ENCODE measurements at places on chromosomes 11 and 22.

DNA sequence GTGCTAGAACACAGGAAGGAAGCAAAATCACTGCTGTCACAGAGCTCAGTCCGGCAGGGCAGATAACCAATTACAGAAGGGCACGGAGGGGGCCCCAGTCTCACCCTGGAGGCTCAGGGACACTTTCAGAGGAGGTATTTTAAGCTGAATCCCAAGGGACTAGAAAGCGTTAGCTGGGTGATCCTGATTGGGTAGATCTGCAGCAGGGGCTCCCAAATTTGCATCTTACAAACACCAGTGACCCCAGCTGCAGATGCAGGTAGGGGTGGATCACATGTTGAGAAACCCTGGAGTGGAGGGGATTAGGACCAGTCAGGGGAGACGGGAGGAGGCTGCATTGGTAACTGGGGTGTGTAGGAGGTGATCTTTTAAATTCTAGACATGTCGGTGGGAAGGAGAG lies 91.4 kb downstream of the CSNK2A3 start:
- no peak for DNase-seq

- DNase-seq, result no peak
Measured at GRCh38 chr22:26779929-26780328, 122.5 kb downstream of the MIAT start.

DNA sequence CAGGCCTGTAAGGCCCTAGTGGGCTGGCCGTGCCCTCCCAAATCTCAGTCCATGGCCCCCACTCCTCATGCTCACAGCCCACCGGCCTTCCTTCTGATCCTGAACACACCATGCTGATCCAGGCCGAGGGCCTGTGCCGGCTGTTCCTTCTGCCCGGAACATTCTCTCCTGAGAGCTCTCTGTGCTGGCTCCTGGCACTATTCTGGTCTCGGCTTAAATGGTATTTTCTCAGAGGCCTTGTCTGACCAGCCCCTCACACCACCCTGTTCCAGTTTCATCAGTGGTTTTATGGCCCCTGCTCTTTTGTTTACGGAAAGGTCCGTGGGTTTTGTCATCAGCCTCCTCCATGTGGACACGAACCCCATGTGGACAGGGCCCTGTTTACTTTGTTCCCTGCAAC lies 22.0 kb downstream of the SPTBN2 start:
- no peak for DNase-seq

GRCh38 chr22:37640591-37641560 lies 1.4 kb downstream of the SH3BP1 start:
- no peak for DNase-seq

- peak; percentile 88 for DNase-seq
Measured at GRCh38 chr11:46889689-46890475, 28.5 kb downstream of the LRP4 start.

DNA sequence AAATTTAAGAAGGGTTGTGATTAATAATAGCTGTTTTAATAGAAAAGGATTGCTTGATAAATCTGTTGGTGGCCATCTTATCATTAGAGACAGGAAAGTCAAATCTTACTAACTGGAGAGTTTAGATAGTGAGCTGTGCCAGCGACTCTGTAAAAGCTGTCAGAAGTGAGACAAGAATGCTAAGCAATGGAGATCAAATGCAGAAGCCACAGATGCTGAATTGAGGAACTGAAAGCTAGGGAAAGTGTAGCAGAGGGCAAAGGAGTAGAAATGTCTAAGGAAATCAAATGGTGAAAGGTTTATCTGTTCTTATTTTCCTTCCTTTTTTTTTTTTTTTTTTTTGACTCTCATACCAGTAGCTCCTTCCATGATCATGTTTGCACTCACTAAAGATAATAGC lies 13.7 kb downstream of the MS4A13 start:
- no peak for DNase-seq
